CD8-positive, alpha-beta T cell (primary cell): ENCODE measurements at places on chromosomes 13 and 19.
A peak's percentile ranks its signal among the peaks of the same experiment; 100 is the strongest.

GRCh38 chr13:50392977-50393376, 377.7 kb downstream of the KCNRG start:
- DNase-seq: no peak

DNA sequence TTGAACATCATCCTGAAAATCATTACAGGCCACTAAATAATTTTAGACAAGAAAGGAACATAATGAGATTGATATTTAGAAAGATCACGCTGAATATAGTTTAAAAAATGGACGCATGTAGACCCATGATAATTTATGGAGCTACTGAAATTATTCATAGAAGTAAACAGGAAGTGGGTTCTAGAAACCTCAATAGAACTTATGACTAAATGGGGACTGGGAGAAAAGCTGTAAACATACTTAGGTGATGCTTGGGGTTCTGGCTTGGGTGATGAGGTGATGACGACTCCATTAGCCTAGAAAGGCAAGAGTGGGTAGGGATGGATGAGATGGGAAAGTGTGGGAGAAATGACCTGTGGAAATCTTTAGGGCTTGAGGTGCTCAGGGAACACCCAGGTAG, 484.0 kb downstream of the MYO16 start:
- DNase-seq: no peak

- DNase-seq: no peak
Measured at GRCh38 chr19:36093146-36093662, 17.7 kb upstream of the OVOL3 start.

DNA sequence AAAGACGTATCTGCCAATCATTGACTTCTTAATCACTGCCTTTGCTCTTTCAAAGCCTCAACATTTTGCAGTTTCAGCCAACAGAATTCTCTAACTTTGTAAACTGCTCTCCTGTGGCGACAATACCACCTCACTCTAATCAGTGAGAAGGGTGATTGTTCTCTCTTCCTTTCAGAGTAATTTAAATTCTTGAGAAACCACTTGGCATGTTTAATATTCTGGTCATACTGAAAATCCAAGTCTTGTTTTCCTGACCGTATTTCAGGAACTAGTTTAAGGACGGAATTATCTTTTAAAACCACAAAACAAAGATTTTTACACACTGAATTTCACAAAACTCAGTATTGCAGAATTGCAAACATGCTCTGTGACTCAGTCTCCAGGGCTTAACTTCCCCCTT, 5.2 kb upstream of the CDC16 start:
- DNase-seq: no peak

- DNase-seq: no peak
Measured at GRCh38 chr13:113812178-113813040, 51.5 kb downstream of the GAS6 start.

DNA sequence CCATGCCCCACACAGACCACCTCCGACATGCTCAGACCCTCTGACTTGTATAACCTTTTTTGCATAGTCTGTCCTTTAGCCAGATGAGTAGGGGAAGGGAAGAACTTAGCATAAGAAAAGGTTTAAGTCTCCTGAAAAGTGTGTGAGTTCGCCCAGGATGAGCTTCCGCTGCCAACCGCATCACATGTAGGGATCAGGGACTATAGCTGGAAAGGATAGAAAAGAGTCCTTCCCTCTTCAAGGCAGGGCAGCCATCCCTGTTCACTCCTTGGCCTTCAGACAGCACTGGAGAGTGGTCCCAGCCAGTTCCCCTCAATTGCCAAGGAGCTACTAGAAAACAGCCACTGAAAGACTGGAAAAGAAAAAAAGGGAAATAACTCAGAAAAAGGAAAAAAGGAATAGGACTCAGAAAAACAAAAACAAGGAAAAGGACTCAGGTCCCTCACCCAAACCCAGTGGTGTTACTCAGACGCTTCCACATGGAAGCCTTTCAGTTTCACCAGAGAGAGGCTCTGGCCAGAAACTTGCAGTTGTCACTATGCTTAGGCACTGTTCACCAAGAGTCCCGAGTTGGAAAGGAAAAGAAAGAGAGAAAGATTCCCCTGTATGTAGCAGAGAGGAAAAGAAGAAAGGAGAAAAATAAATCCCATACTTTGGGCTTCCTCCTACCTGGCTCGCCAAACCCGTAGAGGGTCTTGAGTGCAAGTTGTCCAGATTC, 5.6 kb upstream of the TM9SF2 start:
- DNase-seq: no peak

GRCh38 chr13:88042489-88042888, 371.3 kb downstream of the SLITRK5 start:
- DNase-seq: no peak

- no peak for DNase-seq
Measured at GRCh38 chr19:29378126-29378525, 147.7 kb upstream of the VSTM2B start.

DNA sequence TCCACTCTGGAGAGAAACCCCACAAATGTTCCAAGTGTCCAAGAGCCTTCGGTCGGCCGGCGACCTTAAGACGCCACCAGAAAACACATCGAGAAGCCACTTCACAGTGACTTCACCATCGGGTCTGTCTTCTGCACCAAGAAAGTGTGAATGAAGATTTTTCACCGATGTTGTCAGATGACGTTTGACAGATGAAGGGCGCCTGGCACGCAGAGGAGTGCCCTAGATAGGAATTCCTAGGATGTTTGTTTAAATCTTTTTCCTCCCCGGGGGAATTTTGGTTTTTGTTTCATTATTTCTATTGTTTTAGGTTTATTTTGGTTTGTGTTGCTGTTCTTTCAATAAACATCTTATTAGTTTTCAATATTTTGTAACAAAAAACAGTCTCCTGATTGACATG, 7.0 kb downstream of the ZSCAN5C start:
- no peak for DNase-seq

- no peak for DNase-seq
Measured at GRCh38 chr19:30148039-30148790, 206.2 kb downstream of the URI1 start.

GRCh38 chr19:23509686-23510450, 114.6 kb upstream of the ZNF91 start:
- DNase-seq: no peak

DNA sequence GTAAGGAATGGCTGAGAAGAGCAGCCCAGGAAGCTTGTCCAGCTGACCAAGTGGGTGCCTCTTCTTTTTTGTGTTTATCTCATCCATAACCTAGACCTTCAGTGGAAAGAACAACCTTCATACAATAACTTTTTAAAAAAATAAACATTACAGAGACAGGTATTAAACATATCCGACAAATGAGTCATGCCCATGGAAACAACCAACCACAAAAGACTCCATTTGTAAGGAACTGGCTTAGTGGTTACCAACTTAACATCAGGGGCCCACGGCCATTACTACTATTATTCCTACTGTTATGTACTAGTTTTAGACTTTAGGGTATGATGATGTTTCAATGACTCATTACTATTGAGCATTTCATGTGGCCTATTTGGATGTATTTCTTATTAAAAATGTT, 191.7 kb upstream of the SERP2 start:
- no peak for DNase-seq

DNA sequence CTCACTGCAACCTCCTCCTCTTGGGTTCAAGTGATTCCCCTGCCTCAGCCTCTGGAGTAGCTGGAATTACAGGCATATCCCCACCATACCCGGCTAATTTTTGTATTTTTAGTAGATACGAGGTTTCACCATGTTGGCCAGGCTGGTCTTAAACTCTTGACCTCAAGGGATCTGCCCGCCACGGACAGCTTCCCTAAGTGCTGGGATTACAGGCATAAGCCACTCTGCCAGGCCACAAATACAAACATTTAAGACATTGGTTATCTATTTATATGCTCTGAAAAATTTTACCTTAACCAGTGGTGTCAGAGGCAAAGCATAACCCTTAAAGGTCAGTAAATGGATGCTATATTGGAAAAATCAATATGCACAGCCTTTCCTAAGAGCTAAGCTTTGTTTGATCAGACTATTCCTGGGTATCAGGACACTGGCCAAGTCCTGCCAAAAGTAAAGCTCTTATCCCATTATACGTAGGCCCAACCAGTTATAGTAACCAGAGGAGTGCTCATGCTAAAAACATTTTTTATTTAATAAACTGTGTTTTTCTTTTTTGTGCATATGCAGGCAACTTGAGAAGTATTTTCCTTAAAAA, 56.4 kb upstream of the STARD13 start:
- DNase-seq: no peak

DNA sequence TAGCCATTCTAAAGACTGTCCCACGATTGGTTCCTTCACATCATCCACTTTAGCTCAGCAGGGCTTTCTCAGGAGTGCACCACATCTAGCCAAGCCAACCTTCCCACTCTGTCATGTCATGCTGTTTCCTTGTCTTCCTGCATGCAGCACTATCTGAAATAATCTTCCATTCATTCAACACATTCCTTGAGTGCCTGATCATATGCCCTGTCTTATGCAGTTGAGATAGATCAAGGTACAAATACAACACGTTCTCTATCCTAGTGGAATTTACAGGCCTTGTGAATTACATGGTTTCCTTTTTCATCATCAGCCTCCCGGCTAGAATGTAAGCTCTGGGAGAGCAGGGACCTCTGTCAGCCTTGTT, 6.8 kb upstream of the MRPS31 start:
- DNase-seq: no peak

DNA sequence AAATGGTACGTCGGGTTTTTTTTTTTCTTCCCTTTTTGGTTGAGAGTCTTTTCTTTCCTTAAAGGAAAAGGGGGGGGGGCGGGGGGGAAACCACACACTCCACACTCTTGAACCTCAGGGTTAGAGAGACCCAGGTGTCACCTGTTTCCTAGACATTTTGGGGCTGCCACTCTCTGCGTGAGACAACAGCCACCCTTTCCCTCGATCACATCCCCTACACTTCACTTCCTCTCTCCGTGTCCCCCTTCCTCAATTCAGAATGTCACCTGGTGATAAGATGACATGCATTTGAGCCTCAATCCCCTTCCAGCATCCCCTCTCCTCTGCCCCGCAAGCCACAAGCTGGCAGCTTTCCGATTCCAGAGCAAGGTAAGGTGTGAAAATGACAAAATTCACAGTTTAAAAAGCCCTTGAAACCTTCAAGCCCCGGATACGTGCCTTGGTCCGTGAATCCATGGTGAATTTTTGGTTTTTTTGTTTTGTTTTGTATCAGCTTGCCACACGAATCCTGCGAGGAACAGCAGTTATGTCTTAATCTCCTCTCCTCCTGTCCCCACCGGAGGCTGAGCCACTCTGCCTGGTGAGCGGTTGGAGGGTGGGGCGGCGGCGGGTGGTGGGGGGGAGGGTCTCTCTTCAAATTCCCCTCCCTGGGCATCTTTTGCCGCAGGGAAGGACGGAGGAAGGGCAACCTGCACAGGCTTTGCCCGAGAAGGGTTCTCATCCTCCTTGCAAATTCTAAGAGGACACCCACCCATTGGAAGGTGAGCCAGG, 4.2 kb downstream of the PTPRS start:
- DNase-seq: no peak

- no peak for DNase-seq
Measured at GRCh38 chr19:29773141-29773540, 38.6 kb upstream of the CCNE1 start.

DNA sequence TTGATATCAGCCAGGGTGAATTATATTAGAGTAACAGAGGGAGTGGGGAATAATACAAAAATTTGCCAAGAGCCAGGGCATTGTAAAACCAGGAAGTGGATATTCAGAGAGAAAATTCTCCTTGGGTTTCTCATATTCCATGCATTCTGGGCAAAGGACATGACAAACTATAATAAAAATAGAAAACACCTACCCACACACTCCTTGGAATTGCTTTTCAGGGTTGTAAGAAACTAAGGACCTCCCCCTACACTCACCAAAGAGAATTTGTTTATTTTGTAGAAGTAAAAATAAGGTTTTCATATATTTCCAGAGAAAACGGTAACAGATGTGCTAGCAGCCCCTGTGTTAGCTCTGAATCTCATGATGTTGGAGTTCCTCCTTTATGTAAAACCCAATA, 649.6 kb downstream of the SLITRK1 start:
- DNase-seq: no peak

GRCh38 chr13:75544681-75545330, 4.8 kb upstream of the UCHL3 start:
- DNase-seq: no peak

GRCh38 chr19:6767081-6767356, 216 bp downstream of the SH2D3A start:
- no peak for DNase-seq

- DNase-seq: no peak
Measured at GRCh38 chr13:47897411-47898050, 103.5 kb downstream of the SUCLA2 start.

DNA sequence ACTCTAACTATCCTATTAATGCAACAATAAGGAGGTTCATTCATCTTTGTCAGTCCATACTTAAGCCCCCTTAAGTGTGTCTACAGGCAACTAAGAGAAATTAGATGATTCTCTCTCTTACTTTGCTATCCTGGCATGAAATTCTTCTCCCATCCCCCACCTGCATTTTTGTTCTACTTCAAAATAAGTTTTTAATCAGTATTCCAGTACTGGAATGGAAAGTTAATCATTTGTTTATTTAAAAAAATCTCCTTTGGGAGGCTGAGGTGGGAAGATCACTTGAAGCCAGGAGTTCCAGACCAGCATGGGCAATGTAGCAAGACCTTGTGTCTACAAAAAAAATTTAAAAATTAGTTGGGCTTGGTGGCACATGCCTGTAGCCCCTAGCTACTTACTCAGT, 222.1 kb downstream of the MZT1 start:
- DNase-seq: no peak

- DNase-seq: no peak
Measured at GRCh38 chr19:4342314-4342614, 1.1 kb upstream of the MPND start.

- no peak for DNase-seq
Measured at GRCh38 chr13:64617231-64617630, 2612.9 kb downstream of the PCDH9 start.

DNA sequence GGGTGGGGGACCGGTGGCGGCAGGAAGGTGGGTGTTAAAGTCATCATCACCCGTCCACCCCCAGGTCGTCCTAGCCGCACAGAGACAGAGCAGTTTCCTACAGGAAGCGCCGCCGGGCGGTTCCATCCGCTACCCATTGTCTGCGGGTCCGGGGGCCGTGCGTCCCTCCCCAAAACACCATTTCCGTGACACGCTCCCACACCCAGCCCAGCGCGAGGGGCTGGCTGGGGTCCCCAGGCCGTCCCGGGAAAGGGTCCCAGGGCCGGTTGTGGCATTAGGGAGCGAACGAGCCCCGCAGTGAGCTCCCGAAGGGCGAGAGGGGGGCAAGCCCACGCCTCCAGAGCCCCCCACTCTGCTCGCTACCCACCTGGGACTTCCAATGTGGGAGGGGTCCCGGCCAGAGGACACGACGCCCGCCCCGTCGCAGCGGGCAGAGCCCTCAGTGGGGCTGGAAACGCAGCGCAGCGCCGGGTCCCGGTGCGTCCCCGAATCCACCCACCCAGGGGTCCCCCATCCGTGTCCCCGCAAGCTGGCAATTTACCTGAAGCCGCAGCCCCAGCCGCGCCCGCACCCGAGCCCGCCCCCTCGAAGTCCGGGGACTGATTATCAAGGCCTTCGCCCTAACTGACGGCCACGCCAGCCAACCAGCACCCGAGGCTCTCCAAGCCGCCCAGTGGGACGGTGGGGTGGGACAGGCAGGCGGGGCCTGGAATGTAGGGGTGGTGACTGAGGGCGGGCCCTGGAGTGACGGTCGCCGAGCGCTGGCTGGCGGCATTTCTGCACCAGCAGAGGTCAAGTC, at the start of gene KANK3:
Gene KANK3 (minus strand): TSS at position 579 of the 799 bp plus-strand sequence. CDS start 5,434 bp downstream, outside the sequence.
- peak; percentile 84 for DNase-seq
